ENCODE measurements at places on chromosomes 5 and 9.

DNA sequence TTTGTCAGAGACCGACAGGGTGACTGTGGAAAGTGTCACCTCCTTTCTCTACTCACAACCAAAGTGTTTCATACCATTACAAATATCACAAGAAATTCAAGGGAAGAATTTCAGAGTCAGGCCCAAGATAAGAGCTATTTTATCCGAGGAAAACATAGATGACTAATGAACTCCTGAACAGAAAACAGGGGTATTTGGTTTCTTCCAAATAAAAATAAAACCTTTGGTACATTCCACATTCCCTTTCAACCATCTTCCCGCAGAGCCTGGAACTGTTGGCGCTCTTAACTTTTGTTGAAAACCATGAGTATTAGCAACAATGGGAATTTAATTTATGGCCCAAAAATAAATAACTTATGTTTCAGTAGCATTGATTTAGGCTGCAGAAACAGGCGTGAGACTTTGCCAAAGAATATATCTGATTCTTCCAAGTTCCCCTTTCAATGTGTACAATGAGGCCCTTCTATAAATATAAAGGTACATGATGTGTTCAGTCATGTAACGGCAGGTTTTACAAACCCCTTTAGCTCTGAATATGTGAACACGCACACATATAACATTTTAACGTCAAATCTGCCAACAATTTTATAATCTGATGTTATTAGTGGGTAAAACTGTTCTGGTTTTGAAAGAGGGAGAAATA, 69.5 kb downstream of the RETREG1 start:
- DNase-seq: no peak

DNA sequence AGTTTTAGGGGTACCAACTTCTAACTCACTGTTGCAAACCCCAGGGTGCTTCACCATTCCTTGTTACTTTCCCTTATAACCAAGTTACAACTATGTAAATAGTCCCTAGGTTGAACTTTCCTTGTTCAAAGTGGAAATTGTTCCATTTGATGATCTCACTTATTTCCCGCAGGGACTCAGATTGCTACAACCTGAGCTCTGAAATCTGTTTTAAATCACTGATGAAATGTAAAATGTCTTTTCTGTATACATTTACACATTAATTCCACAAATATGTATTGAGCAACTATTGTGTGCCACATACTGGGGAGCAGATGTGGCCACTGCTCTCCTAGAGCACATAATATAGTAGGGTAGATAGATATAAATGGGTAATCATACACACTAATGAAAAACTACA, 69.1 kb upstream of the TARS1 start:
- no peak for DNase-seq

GRCh38 chr9:98228392-98229089, 26.9 kb downstream of the TBC1D2 start:
- no peak for DNase-seq

- DNase-seq: no peak
Observed at GRCh38 chr5:75055727-75056144, 3.4 kb upstream of the GCNT4 start.

- DNase-seq: no peak
Observed at GRCh38 chr5:176722757-176723156, 75.5 kb downstream of the TSPAN17 start.

DNA sequence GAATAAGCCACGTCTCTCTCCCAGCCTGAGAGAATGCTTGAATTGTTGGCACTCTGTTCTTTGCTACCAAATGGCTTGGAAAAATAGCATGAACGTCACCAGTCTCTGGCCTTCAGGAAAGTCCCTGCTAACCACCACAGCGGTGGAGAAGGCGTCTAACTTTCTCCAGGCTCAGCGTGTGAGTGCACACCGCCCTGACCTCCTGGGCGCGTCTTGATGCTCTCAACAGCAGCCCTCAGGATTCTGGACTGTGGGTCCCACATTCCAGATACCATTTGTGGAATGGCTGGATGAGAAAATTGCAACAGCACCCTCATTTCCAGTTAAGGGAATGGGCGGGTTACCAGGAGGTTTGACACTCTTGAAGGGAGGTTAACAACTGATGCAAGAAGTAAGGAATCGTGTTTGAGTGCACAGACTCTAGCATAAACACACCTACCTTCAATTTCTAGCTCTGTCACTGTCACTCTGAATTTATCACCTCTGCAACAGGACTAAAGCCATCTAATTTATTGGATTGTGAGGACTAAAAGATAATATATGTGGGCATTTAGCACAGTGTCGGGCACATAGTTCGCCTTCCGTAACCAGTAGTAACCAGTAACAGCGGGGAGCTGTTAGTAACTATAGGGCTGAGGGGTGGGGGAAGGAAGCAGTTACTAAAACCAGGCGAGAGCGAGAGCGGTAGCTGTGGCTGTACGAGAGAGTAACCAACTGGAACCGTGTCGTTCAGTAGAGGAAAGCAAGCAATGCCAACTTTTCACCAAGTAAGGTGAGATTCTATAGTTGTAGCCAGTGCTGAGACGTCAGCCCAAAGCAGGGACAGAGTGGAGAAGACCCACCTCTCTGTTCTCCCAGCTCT, 807 bp upstream of the PLGRKT start:
- no peak for DNase-seq

- DNase-seq: no peak
Observed at GRCh38 chr9:132894346-132894745, 15.6 kb downstream of the SPACA9 start.

DNA sequence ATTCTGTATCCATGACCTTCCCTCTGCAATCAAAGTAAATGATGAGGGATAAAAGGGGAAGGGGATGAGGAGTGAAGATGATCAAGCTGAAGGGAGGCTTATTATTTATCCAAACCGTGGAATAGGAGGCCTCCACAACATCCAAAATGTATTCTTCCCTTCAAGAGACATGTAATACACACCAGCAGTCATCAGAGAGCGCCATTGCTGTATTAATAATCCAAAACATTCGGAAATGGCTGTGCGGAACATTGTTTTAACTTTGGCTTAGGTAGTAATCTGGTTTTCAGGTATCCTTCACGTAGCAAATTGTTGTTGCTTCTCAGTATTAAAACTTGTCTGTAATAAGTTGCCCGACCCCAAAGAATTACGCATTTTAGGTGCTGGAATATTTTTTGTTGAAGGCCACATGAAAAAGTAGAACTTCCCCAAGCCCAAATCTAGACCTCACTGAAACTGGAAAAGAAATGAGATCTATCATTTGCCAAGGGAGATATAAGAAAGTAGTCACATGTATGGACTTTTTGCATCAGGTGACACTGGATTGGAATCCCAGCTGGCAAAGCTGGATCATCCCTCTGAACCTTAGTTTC, 2.6 kb upstream of the BOD1 start:
- no peak for DNase-seq

GRCh38 chr9:32839013-32839885, 55.9 kb downstream of the TMEM215 start:
- no peak for DNase-seq

- DNase-seq: no peak
Observed at GRCh38 chr9:129814432-129815223, 9.3 kb downstream of the TOR1A start.

GRCh38 chr5:178323961-178324360, 91.4 kb upstream of the PHYKPL start:
- DNase-seq: no peak

DNA sequence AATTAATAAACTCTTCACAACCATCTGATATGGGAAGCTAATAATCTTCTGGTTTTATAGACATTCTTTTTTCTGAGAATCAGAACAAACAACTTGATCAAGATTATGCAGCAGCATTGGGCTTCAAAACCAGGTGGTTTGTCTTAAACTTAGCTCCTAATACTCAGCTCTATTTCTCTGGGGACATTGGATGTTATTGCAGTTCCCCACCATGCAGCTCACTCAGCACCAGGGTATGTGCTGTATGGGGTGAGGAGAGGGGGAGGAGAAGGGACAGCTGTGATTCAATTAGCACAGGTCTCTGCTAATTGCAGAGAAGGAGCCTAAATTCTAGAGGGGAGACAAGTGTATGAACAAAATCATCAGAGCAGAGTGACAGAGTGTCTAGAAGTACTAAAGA, 210.7 kb upstream of the TNC start:
- no peak for DNase-seq

DNA sequence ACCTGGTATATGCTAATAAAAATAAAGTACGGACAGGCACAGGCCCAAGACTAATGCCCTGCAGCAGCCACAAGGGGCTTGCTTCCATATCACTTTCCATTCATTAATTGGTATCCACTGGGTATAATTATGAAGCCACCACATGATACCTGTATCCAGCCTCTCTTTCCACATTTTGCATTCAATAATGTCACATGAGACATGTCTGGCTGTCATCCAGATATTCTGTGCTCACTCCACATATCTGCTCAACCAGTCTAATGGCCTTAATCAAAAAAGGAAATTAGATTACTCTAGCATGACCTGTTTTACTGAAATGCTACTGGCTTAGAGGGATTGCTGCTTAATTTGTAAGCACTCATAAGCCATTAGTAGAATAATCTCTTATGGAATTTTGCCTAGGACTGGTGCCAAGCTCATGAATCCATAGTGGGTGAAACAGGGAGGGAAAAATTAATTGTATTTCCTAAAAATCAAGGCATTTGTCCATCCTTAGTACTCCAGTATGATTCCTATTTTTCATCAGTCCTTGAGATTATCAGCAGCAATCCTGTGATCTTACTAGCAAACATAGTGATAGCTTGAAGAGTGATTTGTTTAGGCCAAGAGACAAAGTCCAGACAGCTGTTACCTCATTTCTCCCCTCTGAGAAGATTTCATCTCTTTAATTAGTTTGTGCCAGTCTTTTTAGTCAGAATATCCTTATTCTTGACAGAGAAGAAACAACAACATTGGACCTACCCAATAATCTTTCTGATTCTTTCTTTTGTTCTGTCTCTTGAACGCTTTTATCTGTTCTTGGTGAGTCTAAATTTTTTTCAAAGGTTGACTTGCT, 119.2 kb upstream of the ABCA1 start:
- DNase-seq: no peak

- DNase-seq: no peak
Observed at GRCh38 chr5:29054694-29055093, 2016.3 kb upstream of the CDH9 start.

DNA sequence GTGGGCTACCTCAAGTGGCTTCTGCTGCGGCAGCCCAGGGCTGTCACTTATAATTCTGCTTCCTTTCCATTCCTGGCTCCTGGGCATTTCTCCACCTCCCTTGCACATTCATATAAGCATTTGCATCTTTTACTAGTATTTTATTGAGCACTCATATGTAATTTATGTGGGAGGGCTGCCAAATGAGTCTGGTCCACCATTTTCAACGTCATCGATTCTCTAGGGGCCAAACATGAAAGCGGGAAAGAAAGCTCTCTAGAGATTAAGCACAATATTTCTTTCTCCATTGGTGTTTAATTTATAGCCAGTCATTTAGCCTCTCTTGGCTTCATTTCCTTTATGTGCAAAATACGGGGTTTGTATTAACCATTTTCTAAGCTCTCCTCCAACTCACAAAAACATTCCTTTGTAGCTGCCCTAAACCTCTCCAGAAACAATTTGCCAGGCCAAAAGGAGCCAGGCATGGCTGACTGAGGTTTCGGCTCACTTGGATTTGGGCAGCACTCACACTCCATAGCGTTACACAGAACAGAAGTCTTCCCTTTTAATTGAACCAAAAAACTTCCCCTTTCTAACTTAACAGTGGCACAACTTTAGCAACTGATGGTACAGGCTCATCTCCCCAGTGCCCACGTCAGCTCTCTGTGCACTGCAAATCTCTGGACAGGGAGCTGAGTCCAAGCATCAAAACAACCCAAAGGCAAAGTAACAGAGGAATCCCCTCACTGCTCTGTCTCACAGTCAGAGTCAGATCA, 183.5 kb downstream of the ROR2 start:
- no peak for DNase-seq

DNA sequence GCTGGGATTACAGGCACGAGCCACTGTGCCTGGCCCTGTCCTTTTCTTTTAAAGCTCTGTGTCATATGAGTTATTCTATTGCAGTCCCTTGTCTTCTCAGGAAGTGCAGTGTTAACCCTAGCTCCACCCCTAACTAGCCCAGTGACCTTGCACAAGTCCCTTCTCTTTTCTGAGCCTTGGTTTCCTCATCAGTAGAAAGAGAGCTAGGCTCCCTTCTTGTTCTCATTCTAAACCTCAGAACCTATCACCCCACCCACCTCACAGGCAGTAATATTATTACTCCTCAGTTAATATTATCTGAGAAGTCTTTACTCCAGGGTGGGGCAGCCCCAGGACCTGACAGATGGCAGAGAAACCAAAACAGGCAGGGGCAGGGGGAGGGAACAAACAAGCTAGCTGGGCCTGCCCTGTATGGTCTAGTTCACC, 7.2 kb downstream of the CYFIP2 start:
- DNase-seq: no peak

GRCh38 chr5:139668924-139669661, 20.9 kb downstream of the CXXC5 start:
- DNase-seq: no peak

DNA sequence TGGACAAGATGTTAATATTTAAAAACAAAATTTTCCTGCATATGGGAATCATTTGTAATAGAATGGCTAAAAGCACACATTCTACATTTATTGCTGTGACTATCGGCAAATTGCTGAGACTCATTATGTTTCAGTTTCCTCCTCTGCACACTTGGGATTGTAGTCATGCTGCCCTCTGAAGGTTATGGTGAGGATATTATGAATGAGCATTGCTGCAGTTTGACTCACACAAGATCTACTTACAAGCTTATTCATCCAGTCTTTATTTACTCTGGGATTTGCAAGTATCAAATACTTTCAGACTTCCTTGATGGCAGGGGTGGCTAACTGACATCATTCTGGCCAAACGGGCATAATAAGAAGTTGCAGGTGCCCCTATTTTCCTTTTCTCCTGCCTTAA, 9.5 kb upstream of the NFIL3 start:
- DNase-seq: peak; percentile 46

DNA sequence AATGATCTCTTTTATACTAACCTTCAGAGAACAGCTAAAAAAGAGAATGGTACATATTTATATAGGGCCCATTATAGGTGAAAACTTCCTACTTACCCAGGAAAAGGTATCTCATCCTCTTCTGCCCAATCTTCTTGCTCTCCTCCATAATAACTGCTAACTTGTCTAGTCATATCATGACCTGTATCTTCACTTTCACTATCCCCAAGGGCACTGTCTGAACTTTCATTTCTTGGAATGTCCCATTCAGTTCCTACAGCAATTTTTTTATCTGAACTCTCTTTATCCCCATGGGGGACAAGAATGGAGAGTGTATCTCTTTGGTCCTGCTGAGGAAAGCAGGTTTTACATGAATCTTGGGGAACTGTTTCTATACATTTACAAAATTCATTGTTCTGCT, 36.4 kb upstream of the RAPGEF6 start:
- DNase-seq: no peak

- DNase-seq: no peak
Observed at GRCh38 chr9:94176608-94177007, 82.5 kb upstream of the ZNF169 start.

- no peak for DNase-seq
Observed at GRCh38 chr5:73183481-73183891, 10.5 kb downstream of the TMEM174 start.

GRCh38 chr5:58133631-58134296, 326.1 kb downstream of the PLK2 start:
- no peak for DNase-seq
